GM12892 (cell line): ENCODE measurements at places on chromosomes 1 and 21.

DNA sequence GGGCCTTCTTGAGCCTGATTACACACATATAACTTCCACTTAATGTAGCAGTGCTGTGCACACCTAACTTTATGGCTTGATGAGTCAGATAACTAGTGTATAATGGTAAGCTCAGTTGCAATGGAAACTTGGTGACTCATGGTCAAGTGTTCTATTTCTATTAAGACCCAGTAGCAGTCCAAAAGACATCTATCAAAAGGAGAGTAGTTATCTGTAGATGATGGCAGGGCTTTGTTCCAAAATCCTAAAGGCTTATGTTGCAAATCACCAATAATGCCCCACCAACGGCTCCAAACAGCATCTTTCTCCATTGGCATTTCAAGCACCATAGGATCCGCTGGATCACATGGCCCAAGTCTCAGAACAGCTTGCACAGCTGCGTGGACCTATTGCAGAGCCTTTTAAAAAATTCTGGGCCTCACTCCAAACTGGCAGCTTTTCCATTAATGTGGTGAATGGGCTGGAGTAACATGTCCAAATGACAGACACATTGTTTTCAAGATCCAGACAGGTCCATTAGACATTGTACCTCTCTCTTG, 566.8 kb upstream of the USP24 start:
- DNase-seq: no peak

DNA sequence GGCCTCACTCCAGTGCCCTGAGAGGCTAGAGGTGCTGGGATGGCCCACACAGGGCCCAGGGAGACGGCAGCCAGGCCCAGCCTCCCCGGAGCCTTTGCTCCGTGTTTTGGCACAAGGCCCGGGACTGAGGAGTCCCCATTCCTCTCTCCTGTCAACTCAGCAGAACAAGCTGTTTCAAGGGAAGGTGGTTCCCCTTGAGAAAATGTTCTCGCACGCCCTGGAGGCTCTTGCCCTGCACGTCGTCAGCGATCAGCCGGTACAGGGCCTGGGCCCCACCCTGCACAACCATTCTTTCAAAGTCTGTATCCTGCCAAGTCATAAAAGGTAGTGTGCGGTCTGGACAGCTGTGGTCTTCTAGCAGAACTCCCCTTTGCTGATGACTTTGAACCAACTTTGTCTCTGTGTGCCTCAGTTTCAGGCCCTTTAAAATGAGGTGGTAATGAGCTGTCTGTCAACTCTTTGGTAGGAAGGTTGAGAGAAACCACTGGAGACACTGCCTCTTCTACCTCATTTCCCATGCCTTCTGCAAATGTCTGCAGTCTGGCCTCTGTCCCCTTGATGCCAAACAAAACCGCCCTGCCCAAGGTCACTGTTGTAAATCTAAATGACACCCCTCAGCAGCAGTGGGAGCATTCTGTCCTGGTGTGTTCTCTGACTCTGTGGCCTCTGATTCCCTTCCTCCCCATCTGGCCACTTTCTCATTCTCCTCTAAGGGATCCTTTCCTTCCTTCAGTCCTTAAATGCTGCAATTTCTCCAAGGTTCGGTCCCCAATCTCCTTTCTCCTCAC, 138.6 kb upstream of the JUN start:
- DNase-seq: peak; percentile 34

DNA sequence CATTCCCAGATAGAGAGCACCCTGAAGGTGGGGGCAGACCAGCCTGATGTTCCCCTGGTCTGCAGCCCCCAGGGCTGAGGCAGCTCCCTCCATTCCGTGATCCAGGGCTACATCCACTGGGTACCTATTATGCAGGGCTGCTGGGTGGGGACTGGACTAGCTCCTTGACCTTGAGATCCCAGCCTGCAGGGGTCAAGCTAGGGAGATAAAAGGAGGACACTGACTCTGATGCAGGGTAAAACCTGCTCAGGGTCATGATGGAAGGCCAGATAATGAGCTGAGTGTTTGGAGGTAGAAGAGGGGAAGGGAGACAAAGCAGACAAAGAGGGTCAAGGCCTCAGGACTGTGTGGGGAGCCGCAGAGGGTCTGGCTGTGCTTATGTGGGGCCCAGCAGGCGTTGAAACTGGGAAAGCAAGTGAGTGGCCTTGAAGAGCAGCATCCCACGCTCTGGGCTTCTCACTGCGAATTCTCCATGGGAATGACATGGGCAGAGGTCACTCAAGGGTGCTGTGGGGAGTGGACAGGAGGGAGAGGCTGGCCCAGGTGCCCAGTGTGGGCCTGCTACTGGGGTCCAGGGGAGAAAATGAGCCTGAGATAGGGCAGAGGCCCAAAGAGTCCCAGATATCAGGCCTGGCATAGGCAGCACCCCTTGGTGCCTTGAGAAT, 9.7 kb downstream of the FOXO6 start:
- no peak for DNase-seq

DNA sequence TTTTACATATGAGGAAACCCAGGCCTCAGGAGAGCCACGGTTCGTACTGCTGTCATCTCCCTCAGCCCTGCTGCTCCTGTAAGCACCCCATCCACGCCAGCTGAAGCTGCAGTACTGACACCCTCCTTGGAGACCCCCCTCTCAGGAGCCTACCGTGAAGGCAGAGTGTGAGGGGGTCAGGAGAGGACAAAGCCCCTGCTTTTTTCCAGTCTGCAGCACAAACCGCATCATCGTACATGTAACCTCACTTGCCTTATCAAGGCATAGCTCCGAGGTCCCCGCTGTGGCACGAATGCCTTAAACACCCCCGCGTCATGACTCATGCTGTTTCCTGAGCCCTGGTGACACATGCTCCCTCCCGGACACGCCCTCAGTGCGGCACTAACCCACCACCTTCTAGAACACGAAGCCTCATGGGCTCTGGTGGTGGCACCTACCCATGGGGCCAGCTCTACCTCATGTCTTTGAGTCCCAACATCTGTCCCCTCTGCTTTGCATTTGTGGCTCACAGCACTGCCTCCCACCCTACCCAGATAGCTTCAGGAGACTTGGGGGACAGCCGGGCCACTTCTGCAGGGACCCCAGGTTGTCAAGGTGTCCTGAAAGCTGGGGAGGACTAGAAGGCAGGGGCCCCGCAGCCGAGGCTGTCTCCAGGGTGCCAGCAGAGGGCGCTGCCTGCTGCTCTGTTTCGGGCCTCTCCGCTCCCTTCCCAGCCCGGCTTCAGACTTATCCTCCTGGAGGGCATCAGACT, 4.9 kb downstream of the SH3BGRL3 start:
- peak; percentile 72 for DNase-seq

GRCh38 chr1:70072231-70072751, 133.1 kb downstream of the LRRC40 start:
- DNase-seq: no peak

- no peak for DNase-seq
Measured at GRCh38 chr1:239575113-239575512, 188.7 kb downstream of the CHRM3 start.

DNA sequence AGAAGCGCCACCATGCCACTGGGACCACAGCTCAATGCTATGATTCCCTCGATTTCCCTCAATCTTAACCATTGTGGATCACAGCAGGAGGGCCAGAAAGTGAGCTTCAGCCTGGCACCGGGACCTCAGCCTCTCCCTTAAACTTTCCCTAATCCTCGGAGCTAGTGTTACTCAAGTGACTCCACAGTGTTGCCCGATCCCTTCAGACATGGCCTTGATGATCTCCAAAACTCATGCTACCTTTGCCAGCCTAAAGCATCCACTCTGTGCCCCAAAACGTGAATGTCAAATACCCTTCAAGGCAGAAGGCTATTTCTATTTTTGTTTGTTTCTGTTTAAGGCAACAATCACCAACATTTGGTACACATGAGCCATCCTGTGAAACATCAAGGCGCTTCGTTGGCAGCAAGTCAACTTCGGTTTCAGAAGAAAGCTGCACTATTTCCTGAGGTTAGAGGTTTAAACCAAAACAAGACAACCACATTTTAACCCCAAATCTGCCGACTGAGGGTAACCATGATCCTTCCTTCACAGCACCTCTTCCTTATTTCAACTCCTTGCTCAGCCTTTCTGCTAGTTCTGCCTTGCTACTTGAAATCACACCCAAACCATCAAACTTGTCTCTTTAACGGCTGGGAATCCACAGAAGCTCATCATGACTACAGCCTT, 94.4 kb upstream of the KRTAP19-8 start:
- no peak for DNase-seq

DNA sequence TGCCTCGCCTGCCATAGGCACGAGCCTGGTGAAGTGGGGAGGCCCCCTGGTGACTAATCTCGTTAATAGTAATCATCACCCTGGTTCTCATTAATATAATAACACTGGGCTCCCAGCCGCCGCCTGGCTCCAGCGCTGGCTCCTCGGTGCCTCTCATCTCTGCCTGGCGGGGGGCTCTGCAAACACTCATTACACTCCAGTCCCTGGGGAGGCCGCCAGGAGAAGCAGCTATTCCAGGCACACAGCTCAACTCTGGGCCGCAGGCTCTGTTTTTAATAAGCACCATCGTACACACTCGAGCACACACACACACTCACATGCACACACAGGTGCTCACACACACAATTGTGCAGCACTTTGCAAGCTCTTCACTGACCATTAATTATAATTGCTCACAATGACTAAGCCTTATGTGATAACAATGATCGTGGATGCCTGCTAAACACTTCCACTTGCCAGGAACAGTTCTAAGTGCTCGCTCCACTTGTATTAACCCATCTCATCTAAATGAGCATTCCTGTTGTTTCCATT, 52.2 kb downstream of the SDC3 start:
- no peak for DNase-seq

DNA sequence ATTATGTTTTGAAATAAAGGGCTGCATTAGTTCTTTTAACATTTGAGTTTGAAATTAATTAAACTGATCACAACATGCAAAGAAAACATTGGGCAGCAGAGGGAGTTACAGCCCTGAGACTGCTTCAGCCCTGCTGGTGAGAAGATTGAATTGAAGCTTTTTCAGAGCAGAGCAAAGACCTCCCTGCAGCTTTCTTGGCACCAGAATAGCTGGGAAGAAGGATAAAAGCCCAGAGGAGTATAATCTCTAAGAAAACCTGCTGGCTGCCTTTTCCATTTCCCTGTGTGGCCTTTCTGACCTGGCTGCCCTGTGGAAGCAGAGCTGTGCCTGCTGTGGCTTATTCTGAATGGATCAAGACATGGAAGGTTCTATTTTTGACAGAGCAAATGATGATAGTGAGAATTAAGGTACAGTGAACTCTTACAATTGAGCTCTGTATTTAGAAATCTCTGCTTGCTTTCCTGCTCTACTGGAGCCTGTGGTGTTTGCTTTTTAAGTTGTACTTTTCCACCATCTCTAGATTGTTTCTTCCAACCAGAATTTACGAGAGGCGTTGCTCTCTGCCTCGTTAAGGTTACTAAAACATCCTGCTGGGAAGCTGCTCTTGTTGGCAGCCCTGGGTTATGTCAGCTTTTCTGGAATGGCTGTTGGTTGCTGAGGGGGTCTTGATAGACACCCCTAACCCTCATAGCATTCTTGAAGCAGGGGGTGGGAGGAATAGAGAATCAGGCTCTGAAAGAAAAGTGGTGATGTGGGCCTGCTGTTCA, 9.9 kb downstream of the SNRPE start:
- DNase-seq: peak; percentile 23

DNA sequence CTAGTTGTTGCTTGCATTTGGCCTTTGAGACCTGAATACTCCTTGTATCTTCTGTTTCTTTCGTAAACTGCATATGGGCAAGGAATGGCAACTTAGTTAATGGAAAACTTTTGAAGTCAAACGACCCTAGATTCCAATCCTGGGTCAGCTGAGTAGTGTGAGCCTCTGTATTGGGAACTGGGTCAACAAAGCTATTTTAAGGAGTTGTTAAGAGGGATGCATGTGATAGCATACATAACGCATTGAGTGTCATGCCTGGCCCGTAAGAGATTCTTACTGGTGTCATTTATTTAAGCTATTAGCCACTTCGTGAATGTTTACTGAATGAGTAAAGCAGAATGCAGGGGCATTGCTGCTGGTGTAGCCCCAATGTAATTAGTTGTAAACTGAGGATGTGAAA, 340.1 kb downstream of the PAPPA2 start:
- DNase-seq: no peak

GRCh38 chr1:180154003-180154324, 705 bp upstream of the QSOX1 start:
- no peak for DNase-seq

DNA sequence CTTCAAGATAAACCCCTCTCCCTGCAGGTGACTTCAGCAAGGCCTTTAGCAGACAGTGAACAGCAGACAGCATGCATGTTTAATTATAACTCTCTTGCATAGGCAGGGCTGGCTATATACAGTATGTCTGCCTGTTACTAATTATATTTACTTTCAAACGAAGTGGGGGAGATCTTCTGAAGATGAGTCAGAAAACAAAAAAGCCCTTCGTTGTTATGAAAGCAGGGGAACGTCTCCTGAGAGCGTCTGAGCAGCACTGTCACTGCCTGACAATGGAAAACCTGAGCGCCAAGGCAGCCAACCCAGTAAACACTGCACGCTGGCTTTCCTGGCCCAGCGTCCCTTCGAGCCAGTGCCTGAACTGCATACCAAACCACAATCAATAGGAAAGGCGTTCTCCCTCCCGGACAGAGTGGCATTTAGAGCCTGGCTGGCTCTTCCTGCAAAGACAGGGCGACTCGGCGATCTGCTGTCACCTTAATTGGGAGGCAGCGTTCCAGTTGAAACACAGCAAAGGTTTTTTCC, 54.1 kb downstream of the TOMM20 start:
- DNase-seq: no peak

DNA sequence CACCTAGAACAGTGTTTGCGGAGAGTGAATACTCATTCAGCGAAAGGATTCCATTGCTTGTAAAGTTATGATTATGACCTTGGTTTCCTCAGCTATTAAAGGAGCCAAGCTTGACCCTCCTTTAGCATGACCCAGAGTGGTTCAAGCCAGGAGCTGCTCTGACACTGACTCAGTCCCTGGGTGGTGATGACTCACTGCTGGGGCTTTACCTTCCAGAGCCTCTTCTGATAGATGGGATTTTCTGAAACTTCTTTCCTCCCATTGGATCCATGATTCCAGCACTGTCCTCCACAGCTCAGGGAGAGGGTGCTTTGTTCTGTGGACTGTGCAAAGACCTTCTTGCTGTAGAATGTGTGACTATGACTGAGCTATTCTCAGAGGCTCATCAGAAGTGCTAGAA, 77.4 kb downstream of the S1PR1 start:
- DNase-seq: no peak

DNA sequence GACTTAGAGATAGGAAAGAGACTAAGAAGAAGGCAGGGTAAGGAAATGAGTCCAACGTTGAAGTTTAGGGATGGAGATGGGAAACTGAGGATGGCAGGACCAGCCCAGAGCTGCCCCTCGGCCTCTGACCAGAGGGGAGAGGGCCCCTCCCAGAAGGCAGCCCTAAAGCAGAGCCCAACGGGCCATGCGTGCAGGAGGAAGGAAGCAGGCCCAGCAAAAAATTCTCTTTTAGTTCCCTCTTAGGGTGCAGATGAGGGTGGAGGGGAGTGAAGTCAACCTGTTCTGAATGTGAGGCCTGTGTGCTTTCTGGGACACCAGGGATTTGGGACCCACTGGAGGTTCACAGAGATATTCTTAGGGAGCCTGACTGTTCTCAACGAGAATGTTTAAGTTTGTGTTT, 225.4 kb downstream of the RHOU start:
- no peak for DNase-seq
